Naive thymus-derived CD4-positive, alpha-beta T cell (primary cell): ENCODE measurements at places on chromosomes 13 and 19. TPM values are rescaled to one million over a fixed set of nuclear protein-coding genes. Genes with fewer than 3 reads are reported as not detected.

KLF5 gene
- 12.8 TPM for total RNA-seq

SLC25A41 gene
- total RNA-seq = 0.32 TPM

CGB1 gene
- not detected for total RNA-seq

FARSA gene
- total RNA-seq = 59.6 TPM

CEACAM16 gene
- total RNA-seq = not detected
